GM12878 (cell line): ENCODE measurements at places on chromosomes 12 and 14. TPM values are rescaled to one million over a fixed set of nuclear protein-coding genes. Genes with fewer than 3 reads are reported as not detected.

GRCh38 chr12:10393291-10393690 lies 3.5 kb upstream of the KLRK1 start:
- DNase-seq, result no peak
- H3K27ac ChIP-seq, result no peak overlapping the region
- no peaks in the 10 kb centered on the region for H3K27me3 ChIP-seq
- no peak overlapping the region for H3K4me3 ChIP-seq
- H3K36me3 ChIP-seq, result no peaks in the 10 kb centered on the region

- H3K4me1 ChIP-seq, result no peaks in the 10 kb centered on the region
- no peak overlapping the region for H3K4me3 ChIP-seq
- no peak overlapping the region for H3K27ac ChIP-seq
- no peaks in the 10 kb centered on the region for H3K36me3 ChIP-seq
- DNase-seq, result no peak
- H3K27me3 ChIP-seq, result no peaks in the 10 kb centered on the region
Measured at GRCh38 chr12:75695926-75696325, 184.5 kb upstream of the KRR1 start.

- no peak overlapping the region for H3K27ac ChIP-seq
- no peaks in the 10 kb centered on the region for H3K36me3 ChIP-seq
- H3K27me3 ChIP-seq, result no peaks in the 10 kb centered on the region
- H3K4me3 ChIP-seq, result no peak overlapping the region
- DNase-seq, result no peak
- H3K4me1 ChIP-seq, result no peaks in the 10 kb centered on the region
Measured at GRCh38 chr14:52835122-52835903, 43.9 kb upstream of the GNPNAT1 start.

The AICDA gene
- polyA plus RNA-seq, result 24.0 and 25.4 TPM in 2 replicates

DNA sequence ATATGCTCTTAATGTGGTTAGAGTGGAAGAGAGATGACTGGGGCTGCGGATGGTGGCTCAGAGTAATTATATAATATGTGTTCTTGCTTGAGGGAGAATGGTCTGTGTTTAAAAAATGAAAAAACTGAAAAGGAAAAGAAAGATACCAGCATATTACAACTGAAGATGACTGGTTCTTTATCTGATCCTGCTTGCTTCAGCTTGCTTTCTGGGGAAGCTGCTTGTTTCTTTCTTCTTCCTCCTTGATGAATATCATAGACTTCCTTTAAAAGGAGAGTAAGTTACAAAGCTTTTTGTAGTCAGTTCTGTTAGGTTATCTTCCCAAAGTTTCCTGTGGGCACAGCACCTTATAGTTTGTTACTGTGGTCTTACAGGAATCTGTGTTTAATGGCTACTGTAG lies 210.9 kb downstream of the ERC1 start:
- H3K36me3 ChIP-seq, result no peaks in the 10 kb centered on the region
- H3K4me1 ChIP-seq, result 0 out of 2 replicates have a peak, but pooled peaks cover 4% of the 10 kb centered on the region

GRCh38 chr12:121807642-121808347 lies 4.0 kb downstream of the SETD1B start:
- H3K36me3 ChIP-seq, result peaks cover 6% of the 10 kb centered on the region; the same call in 1 of the 2 replicates
- H3K27me3 ChIP-seq, result no peaks in the 10 kb centered on the region
- no peak for DNase-seq
- no peak overlapping the region for H3K27ac ChIP-seq
- H3K4me1 ChIP-seq, result peaks cover 23% of the 10 kb centered on the region

- H3K4me3 ChIP-seq, result no peak overlapping the region
- no peaks in the 10 kb centered on the region for H3K27me3 ChIP-seq
- H3K36me3 ChIP-seq, result peaks cover 14% of the 10 kb centered on the region
- no peak for DNase-seq
Measured at GRCh38 chr12:124531906-124532305, 35.5 kb downstream of the NCOR2 start.

GRCh38 chr12:53972152-53972702 lies 699 bp upstream of the HOXC11 start:
- H3K4me3 ChIP-seq, result no peak overlapping the region
- peaks cover 27% of the 10 kb centered on the region for H3K27me3 ChIP-seq
- DNase-seq, result no peak
- no peaks in the 10 kb centered on the region; the same call in 1 of the 2 replicates for H3K4me1 ChIP-seq
- H3K27ac ChIP-seq, result no peak overlapping the region
- no peaks in the 10 kb centered on the region for H3K36me3 ChIP-seq
